ENCODE measurements at places on chromosomes 1 and 21.

GRCh38 chr1:151846062-151846568, 6.5 kb upstream of the C2CD4D start:
- peak; percentile 25 for DNase-seq

DNA sequence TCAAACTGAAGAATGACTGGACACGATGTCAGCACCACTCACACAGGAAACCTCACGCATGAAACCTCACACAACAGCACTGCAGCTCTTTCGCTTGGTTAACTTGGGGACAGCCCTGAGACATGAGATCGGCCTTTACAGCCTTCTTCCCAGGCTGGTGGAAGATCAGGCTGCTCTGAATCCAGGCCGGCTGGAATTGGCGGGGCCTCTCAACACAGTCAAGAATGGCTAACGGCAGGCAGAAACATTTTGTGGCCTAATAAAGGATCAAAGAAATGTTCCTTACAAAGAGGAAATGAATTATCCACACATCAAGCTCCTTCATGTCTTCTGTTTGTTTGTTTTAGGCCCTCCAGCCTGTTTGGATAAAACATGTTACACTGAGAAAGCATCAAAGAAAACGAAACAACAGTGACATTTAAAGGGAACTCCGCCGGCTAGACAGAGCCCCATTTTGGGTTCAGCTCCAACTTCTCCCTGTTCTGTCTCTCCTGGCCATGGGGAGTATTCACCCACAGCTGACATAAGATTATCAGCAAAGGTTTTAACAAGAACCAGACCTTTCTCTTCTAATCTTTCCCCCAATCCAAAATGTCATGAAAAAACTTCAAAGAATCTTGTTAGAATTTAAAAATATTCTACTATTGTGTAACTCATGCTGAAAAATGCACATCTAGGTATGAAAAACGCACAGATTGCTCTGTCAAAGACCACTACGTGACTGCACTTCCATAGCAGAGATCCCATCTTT, 131.2 kb downstream of the SLC45A1 start:
- peak; percentile 50 for DNase-seq

DNA sequence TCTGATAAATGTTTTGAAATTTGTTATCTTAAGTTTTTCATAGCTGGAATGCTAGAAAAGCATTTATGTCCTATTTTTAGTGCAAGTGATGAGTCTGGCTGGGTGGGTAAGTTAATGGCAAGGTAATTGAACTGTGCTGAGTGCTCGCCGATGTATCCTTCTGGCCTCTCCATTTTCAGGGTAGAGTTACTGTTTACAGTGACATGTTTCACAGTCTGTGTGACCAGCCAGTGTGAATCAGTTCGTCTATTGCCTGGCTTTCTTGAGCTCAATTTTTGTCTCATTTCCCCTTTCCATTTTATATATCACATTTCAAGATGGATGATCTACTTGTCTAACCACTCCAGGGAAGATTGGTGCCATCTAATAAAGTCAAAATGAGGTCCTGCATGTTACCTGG, 44.1 kb downstream of the ITSN1 start:
- DNase-seq: no peak

DNA sequence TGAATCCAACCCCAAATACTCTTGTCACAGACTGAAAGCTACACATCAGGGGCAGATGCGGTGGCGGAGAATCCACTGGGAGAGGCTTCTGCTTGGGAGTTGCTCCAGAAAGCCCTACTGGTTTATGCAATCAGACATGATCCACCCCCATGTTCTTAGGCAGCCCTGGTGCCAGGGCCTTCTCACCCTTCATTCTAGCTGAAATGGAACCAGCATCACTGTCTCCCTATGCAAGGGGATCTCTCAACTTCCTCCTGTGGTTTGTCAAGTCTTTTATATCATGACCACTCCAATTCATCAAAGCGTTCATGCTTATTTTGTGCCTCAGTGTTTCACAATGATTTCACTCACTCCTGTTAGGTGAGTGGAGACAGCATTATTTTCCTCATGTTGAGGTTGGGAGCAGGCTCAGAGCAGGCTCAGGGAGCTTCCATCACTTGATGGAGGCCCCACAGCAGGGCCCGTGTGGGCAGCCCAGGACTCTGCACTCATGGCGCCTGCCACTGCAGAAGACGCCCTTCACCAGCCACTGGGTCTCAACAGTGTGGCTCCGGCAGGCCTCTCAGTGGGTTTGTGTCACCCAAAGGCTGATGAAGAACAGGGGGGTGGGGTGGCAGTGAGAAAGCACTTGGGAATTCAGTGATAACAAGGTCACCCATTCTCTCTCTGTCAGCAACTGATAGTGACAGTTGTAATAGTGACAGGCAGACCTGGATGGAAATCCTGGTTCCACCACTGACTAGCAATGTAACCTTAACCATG, 67.1 kb downstream of the CD58 start:
- DNase-seq: no peak

- DNase-seq: peak; percentile 64
Measured at GRCh38 chr21:43370091-43370658, 56.8 kb downstream of the SIK1 start.

DNA sequence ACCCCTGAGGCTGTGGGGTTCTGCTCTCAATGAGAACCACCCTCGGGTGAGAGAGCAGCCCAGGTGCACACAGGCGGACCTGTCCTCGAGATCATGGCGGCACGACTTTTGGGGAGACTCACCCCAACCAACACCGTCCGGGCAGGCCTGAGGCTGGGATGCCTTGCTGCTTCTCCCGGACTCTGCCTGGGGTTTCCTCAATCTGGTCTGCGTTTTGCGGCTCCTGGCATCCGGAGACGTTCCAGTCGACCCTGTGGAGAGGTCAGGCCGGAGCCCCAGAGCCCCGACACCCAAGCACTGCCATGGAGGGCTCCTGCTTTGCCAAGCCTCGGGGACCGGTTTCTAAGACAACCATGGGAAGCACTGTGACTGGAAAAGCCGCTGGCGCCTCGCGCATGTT, 3879.7 kb downstream of the SRGAP2C start:
- no peak for DNase-seq

DNA sequence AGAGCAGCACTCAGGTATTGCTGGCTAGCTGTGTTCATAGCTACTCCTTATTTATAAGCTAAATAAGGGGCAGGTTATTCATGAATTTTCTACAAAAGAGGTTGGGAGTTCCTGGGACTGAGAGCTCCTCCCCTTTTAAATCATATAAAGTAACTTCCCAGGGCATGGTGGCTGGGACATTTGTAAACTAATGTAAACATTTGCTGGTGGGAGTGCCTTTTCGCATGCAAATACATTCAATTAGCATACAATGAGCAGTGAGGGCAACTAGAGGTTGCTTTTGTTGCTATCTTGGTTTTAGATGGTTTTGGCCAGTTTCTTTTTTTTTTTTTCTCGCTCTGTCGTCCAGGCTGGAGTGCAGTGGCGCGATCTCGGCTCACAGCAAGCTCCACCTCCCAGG, 43.4 kb downstream of the GNPAT start:
- DNase-seq: no peak
